ENCODE measurements at places on chromosomes 13 and 19.

GRCh38 chr19:55898911-55899310 is 33.2 kb downstream of the NLRP13 start:
- no peak for DNase-seq

- DNase-seq: no peak
Observed at GRCh38 chr19:16777811-16778210, 51.4 kb upstream of the SIN3B start.

- DNase-seq: peak; percentile 27
Observed at GRCh38 chr19:1847684-1848398, 442 bp downstream of the REXO1 start.

GRCh38 chr19:15508035-15508710 is at the start of gene CYP4F22:
Gene CYP4F22, plus strand, starts transcription at chr19:15508525. Its CDS starts 16,812 bp downstream, at chr19:15525337.
- DNase-seq: no peak

GRCh38 chr19:33876192-33876591 is 79.5 kb downstream of the KCTD15 start:
- DNase-seq: no peak

DNA sequence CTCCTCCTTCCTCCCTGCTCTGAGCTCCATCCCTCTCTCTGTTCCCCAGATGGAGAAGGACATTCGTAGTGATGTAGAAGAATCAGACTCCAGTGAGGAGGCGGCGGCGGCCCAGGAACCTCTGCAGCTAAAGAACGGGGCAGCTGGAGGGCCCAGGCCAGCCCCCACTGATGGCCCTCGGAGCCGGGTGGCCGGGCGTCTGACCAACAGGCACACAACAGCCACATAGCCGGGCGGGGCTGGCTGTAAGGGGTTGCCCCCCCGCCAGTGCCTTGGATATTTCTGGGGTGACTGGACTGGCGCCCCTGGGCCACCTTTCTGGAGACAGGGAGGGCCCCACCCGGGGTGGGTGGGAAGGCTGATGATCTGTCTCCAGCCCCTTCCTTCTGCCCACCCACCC is 46.3 kb downstream of the CD320 start:
- no peak for DNase-seq

All from activated CD4-positive, alpha-beta T cell treated with anti-CD3 and anti-CD28 coated beads, Interleukin-2, Interleukin-4, amounts not matched to agents 100 ng/mL and 50 ng/mL, durations not matched to agents 16 hours and 8 hours (primary cell).